Stimulated activated CD4-positive, alpha-beta T cell treated with anti-CD3 and anti-CD28 coated beads, Interleukin-1b, Interleukin-23, amount 100 ng/mL, for 1 hour (primary cell): ENCODE measurements at places on chromosomes 7 and 10.

GRCh38 chr7:147586526-147586925, 1004.0 kb upstream of the C7orf33 start:
- no peak for DNase-seq

DNA sequence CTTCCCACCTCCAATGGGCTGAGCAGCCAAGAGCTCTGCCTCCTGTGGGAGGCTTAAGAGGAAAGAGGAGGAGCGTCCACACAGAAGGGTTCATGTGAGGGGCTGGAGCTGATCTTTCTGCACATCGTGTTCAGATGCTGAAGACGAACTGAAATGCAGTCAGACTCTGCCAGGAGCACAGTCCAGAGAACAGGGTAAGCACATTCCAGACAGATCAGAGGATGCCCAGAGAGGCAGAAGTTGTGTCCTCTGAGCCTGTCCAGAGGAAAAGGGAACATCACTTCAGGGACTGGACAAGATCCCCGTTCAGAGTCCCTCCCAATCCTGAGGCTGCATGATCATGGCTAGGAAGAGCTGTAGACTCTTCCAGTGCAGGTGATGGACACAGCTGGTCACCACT, 72.9 kb downstream of the ITIH5 start:
- no peak for DNase-seq

- no peak for DNase-seq
Observed at GRCh38 chr7:43872406-43873110, 3.2 kb upstream of the MRPS24 start.

GRCh38 chr7:52639981-52640380, 395.5 kb upstream of the POM121L12 start:
- DNase-seq, result no peak
